ENCODE measurements at places on chromosomes 2 and 18.

DNA sequence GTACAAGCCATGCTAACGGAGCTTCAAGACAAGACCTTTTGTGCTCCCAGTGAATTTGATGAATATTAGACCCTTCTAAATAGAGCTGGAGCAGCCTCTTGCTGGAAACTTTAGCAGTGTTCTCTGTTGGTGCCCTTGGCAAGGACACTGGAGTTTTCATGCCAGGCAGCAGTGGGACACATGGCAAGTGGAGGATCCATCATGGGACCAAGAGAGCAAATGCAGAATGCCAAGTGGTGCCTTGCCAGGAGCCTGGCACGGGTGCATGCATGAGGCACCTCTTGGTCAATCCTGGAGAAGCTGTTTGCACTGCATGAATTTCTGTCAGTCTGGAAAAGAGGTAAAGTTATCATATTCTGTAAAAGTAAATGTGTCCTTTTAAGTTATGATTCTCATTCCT is 59.1 kb downstream of the NETO1 start:
- DNase-seq: no peak

DNA sequence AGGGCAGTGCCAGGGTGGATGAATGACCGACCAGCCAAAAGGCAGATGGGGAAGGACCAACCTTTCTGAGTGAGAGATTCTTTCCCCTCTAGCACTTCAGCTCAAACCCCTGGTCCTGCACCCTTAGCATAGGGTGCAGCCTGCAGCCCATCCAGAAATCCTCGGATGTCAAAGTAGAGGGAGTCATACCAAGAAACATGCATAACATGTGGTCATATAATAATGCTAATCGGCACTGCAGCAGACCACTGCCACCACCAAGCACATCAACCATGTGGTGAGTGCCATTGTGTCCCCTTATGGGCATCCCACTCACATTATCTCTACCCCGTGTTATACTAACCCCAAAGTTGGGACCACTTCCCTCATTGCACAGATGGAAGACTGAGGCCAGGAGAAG is 17.7 kb downstream of the ATOH8 start:
- no peak for DNase-seq

DNA sequence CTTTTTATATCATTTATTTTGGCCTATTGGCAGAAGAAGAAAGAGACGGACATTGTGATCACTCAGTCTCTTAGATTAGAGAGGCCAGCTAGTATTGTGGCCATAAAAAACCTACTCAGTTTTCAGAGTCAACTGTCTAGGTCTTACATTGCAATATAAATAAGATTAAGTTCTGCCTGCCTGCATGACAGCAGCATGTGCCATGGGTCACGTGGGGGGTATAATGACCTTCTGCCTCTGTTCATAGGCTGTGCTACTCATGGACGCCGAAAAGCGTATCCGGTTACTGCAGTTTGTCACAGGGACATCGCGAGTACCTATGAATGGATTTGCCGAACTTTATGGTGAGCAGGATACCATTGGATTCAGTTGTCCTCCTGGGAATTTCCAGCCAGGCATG is 238.5 kb downstream of the ALPK2 start:
- DNase-seq: no peak

DNA sequence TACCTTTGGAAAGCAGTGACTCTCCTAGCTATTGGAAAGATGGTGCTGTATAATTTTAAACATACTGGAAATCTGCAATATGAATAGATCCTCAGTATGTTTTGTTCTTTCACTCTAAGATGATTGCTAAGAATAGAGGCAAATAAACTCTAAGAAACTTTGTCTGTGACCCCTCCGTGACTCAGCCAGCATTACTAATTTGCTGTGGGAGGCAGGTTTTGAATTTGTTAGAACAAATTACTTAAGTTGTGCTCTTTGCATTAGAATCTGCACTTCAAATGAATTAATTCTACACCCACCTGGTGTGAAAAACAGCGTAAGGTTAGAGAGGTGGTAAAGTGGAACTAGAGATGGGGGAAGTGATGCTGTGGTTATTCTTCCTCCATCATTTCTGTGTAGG is 142.2 kb downstream of the RAPGEF4 start:
- no peak for DNase-seq

DNA sequence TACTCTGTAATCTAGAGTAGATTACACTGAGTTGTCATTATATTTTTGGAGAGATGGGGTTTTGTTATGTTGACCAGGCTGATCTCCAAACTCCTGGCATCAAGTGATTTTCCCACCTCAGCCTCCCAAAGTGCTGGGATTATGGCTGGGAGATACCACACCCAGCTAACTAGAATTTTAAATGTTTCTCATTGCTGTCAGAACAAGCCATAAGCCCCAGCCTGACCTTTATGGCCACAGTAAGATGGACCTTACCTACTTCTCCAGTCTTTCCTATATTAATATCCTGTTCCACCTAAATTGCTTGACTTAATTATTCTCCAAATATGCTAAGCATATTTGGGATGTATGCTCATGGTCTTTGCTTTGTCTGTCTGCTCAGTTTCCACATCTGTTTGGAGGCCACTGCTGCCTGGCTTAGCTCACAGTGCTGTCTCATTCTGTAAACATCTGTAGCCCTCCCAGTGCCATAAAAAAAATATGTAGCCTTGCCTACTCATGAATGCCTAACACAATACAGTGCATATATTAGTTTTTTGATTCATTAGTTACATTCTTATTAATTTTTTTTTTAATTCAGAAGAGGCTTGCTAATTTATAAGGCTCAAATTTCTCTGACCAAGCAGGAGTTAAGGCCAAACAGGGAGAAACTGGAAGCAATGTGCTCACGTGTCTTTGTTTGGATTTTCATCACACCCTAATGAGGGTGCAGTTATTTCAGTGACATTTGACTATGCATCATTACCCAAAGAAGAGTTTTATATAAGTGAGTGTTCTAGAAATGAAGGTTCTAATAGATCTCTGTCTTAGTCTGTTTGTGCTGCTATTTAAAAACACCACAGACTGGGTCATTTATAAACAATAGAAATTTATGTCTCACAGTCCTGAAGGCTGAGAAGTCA is 45.3 kb upstream of the PSME4 start:
- no peak for DNase-seq

- no peak for DNase-seq
These were observed 15.6 kb downstream of the ODC1 start for GRCh38 chr2:10432311-10433181.

DNA sequence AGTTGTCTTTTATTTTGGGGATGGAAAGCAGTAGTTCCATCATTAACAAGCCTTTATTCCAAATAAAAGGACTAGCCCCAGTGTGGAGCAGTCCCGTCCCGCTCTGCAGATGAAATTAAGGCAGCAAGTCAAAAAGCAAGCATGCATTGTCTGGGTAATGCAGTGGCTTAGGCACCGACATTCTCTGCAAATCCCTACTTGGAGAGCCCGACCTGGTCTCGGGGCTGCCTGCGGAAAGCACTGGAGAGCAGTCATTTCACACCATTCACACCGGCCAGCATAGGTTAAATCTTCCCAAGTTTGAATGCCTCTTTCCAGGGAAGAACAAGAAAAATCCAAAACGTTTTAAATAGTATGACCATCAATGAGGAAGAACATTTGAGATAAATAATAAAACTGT is 24.4 kb upstream of the RAB12 start:
- no peak for DNase-seq

GRCh38 chr2:42095923-42096408 is 48.1 kb downstream of the PKDCC start:
- peak; percentile 36 for DNase-seq

DNA sequence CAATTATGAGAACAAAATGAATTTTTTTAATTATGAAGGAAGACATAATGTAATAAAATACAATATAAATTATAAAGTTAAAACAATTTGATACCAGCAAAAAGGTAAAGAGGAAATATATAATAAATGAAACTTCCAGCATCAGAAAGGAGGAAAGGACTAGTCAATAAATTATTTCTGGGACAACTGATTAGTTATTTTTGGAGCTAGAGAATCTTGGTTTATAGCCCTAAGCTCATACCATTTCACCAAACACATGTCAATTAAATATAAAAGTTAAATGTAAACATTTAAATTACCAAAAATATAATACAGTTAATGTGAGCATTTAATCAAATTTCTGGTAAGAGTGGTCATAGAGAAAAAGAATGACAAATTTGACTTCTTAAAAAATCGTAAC is 12.1 kb downstream of the ACTG2 start:
- DNase-seq: no peak

- peak; percentile 31 for DNase-seq
These were observed 44.9 kb downstream of the TMEM37 start for GRCh38 chr2:119476301-119477112.

- DNase-seq: no peak
These were observed 16.4 kb downstream of the SLC66A2 start for GRCh38 chr18:79935098-79935480.

DNA sequence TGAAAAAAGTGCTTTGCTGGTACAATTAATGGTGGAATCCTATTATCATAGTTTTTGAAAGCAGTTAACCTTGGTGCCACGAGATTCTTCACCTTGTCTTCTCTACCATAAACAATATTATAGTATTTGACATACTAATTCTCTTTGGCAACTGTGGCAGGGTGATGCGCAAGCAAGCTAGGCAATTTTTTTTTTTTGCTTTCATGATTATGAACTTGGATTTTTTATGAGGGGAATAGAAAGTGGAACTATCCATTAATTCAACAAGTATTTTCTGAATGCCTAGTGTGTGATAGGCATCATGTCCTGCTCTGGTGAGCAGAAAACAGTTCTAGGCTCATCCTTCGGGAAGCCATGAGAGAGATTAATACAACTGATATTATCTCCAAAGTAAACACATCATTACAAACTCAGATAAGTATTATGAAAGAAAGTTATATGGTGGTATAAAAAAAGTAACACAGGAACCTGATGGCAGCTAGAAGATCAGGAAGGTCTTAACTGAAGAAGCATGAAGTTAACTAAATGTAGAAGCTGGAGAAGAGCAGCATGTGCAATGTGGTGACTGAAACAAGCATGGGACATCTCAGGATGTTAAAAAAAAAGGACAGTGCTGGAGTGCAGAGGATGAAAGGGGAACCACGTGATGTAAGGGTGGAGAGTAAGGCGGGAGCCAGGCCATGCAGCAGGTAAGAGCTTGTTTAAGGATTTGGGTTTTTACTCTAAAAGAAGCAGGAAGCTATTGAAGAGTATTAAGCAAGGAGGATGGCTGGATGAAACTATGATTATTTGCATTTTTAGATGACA is 113.7 kb downstream of the ZEB2 start:
- no peak for DNase-seq

DNA sequence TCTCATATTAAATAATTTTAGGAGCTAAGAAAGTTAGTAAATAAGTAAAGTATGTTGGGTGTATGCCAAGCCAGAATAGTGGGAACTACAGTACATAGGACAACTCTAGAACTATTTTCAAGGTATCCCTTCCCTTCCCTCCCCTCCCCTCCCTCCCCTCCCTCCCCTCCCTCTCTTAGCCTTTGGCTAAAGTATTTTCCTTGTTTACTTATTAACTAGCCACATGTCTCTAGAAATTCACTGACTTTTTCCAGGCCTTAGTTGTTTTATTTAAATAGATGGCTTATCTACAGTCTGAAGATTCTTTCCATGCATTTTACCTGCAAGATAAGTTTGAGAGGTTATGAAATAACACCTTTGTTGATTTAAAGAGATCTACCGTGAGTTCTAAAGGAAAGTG is 402.1 kb downstream of the PARD3B start:
- DNase-seq: no peak

DNA sequence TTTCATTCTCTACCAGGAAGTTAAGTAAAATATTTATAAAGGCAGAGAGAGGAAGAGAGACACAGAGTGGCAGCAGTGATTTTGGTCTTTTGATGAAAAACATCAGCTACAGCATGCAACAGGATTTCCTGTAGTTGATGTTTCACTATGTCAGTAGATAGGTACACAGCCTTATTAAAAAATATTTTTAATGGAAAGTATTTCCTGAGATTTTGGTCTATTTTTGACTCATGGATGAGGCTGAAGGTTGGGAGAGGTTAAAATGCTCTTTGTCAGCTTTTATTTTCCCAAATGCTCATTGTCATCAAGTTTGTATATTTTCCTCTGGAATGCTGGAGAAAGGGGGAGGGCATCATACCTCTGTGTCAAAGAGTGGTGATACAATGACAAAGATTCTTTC is 1112.5 kb downstream of the CBLN2 start:
- no peak for DNase-seq

DNA sequence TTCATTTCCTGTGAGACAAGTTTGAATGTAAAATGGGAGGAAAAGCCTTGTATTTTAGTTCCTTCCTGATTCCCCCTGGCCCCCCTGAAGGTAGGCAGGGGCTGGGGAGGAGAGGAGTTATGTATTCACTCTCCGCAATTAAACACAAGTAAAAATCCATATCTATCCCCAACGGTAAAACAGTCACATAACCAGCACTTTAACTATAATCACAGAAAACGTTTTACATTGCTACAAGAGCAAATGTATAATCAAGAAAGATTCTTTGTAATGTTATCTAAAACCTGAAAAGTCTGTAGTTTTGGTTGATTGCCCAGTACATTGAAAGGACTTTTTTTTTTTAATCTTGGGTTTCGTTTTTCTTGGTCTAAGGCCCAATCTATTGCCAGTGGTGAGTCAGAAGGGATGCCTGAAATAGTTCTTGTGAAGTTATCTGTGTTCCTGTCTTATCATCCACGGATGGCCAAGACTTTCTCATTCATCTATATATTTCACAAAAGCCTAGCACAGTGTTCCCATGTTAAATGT is 34.5 kb upstream of the CCNYL1 start:
- no peak for DNase-seq

- DNase-seq: no peak
These were observed 325.1 kb downstream of the RND3 start for GRCh38 chr2:150162241-150162942.

DNA sequence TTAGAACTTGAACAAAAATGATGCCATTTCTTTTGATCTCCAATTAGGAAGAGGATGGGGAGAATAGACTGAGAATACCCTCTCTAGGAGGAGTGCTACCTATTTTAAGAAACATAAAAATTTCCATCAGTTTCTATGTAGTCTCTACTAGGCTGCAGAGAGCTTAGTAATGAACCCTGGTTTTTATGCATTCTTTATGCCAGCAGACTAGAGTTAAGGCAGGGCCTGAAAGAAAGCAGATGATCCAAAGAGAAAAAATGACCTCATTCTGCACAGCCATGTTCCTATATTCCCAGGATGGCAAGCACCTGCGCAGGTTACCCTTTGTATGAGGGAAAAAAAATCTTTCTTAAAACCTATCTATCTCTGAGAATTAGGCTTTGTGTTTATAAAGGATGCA is 254.9 kb downstream of the RIT2 start:
- no peak for DNase-seq

- DNase-seq: no peak
These were observed 1.4 kb downstream of the GCFC2 start for GRCh38 chr2:75709297-75709696.

GRCh38 chr2:205290299-205290698 is 392.0 kb upstream of the NRP2 start:
- DNase-seq: no peak

Measured in activated T-cell treated with anti-CD3 and anti-CD28 coated beads for 48 hours (primary cell).